ENCODE measurements at places on chromosomes 16 and 17.

DNA sequence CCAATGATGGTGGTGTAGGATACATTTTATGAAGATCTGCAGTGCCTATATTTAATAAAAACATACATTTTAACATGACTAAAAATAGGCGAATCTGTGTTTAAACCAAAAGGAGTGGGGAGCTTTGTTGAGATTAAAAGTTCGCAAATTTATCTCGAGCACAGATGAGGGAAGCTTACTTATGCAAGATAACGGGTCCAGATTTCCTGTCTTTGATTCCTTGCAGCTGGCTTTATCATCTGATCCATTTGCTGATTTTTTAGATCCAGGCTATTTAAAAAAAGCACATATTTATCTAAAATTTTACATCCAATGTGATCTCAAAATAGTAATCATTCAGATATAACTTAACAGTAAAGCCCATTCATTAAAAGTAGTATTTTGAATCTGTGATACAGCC, 57.0 kb upstream of the INTS2 start:
- no peak for DNase-seq

DNA sequence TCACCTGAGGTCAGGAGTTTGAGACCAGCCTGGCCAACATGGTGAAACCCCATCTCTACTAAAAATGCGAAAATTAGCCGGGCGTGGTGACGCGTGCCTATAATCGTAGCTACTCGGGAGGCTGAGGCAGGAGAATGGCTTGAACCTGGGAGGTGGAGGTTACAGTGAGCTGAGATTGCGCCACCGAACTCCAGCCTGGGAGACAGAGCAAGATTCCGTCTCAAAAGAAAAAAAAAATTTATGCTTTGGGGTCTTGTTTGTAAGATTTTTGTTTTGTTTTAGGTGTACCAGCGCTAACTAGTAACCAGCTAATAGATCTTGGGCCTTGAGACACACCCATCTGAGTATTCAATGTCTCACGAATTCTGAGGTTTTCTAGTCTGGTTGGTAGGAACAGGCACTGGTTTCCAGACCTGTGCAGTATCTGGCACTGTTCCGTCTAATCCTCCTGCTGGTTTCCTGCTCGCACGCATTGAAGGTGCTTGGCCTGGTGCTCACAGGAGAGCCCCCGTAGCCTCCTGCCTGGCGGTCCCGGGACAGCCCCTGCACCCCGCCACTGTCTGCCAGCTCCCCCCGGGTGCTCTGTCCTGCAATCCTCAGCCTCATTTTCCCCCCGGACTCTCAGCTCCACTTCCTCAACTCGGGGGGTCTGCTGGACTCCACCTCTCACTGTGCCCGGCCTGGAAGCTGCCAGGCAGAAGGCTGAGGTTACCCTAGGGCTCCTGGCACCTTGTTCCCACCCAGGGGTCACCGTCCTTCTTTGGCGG, 10.6 kb upstream of the DUS1L start:
- DNase-seq = no peak

GRCh38 chr16:24087891-24088410, 168.2 kb upstream of the CACNG3 start:
- no peak for DNase-seq

GRCh38 chr16:2204416-2205103, 694 bp upstream of the MLST8 start:
- no peak for DNase-seq

DNA sequence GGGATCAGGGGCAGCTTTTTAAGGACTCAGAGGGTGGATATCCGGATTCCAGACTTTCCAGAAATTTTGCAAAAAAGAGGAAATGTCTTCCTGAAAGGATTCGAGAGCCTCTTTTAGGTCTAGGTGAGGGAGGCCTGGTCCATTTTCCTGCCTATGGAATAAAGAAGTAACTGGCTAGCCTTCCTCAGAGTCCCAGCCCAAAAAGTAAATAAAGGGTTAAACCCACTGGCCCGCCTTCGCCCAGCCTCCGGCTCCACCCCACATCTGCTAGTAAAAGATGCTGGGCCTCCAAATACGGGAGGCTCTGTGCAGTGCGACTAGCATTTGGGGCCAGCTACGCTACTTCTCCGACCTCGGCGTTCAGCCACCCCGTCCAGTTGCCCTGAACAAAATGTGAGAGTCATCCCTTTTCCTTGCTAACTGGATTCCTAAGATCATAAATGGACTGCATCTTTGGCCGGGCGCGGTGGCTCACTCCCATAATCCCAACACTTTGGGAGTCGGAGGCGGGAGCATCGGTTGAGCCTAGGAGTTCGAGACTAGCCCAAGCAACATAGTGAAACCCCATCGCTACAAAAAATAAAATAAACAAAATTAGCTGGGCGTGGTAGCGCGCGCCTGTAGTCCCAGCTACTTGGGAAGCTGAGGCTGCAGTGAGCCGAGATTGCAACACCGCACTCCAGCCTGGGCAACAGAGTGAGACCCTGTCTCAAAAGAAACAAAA, 824 bp upstream of the MPP2 start:
- no peak for DNase-seq

- DNase-seq = no peak
Observed at GRCh38 chr17:38724337-38724988, 5.7 kb upstream of the CISD3 start.

DNA sequence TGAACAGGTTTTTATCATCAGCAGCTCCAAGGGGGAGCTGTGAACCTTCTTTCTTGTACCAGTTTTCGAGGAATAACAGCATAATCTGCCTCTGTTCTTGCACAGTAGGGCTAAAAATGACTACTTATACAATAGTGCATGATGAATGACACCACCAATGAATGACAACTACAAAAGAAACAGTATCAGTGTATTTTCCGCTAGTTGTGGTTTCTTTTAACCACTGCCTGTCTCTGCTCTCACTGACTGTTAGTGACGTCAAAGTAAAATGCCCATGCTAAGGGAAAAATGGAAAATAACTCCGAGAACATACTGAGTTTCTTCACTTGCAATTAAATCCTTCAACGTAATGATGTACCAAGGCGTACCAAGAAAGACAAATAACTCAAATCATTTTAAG, 294.9 kb downstream of the MAP2K6 start:
- no peak for DNase-seq

DNA sequence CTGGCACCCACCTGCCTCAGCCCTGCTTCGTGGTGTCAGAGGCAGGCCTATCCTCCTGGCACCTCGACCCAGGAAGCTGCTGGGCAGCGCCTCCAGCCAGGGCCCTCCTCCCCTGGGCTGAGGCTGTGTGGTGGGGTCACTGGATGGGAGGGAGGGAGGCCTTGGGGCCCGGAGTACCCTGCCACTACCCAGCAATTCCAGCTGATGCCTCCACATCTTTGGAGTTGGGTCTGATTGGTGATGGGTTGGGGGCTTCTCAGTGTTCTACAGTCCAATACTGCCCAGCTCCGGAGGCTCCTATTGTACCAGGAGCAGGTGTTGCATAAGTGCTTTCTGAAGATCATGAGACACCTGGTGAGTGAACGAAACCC, 48.0 kb downstream of the USP22 start:
- no peak for DNase-seq

- no peak for DNase-seq
Observed at GRCh38 chr17:29133121-29133713, 47.0 kb downstream of the MYO18A start.

DNA sequence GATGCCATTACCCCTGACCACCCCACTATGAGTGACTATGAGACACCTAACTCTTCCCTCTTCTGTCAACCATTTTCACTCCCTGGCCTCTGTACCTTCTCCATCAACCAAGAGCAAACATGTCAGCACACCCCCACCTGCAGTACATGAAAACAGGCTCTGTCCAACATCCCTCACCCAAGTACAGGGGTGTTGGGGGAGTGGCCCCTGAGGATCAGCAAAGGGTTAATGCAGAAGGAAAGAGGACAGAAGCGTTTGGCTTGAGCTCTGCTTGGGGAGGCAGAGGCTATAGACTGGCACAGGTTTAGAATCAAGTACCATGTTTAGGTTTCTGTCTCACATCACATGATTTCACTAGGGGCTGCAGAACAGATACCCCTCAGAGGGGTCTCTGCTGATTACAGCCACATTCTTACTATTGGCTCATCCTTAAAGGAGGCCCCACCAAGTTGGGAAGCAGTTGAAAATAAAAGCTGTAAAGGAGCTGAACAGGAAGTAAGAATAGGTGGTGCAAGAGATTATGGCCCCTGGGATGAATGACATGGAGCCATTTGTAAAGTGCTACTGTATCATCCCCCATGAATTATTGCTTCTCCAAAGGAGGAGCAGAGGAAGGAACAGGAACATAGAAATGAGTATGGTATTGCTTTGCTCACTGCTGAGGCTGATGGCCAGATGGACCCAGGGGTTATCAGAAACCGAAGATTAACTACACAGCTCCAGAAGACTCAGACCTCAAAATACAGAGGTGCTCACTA, 2.4 kb upstream of the PSMC3IP start:
- no peak for DNase-seq

DNA sequence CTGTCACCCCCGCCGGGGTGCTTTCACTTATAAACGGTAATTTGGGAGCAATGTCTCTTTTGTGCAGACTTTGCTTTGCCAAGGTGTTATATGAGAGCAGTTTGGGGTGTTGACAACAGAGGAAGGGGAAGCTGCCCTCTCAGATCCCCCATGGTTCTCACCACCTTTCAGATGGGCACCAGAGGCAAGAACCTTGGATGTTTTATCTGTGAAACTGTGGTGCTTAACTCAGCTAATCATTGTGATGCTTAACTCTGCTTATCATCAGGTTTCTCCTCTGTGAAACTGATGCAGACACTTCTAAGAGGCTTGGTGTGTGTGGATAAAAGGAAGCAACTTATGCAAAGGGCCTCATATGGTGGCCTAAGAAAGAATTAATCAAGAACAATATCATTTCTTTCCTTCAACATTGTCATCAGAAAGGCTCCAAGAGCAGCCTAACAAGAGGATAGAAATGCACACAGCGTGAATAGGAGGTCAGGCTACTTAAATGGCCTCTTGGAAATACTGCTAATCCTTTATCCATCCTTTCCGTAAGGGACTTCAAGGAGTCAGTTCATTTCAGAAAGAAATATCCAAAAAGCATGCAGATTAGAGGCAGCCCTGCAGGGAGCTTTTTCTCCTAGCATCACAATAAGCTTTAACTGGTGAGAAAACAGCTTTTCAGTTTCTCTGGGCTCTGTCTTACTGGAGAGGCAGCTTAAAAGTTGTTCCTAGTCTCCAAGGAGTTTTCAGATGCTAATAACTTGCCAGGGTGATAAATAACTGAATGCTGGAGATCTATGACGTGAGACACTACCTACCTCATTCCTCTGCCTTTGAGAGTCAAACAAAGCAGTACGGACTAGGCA, 55.1 kb upstream of the CLEC3A start:
- no peak for DNase-seq

- no peak for DNase-seq
Observed at GRCh38 chr17:21288571-21289017, 4.1 kb downstream of the MAP2K3 start.

GRCh38 chr17:28983286-28984230, 22.3 kb downstream of the SEZ6 start:
- no peak for DNase-seq

- DNase-seq = no peak
Observed at GRCh38 chr17:62703261-62703775, 75.8 kb downstream of the MRC2 start.

DNA sequence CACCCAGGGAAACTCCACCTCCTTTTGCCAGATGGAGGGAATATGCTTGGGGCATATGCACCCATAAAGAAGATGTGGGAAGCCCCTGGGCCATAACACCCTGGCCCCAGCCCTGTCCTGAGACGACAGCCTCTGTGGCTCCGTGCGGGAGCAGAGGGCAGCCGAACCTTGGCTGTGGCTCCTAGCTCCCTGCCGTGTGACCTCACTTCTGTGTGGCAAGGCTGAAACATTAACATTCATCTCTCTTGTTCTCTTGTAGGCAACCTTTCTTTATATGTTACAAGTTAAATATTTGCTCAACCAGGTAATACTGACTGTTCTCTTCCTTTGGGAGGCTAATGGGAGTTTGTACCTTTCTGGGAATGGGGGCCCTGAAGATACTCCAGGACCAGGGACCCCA, 17.5 kb downstream of the SLC47A1 start:
- no peak for DNase-seq

DNA sequence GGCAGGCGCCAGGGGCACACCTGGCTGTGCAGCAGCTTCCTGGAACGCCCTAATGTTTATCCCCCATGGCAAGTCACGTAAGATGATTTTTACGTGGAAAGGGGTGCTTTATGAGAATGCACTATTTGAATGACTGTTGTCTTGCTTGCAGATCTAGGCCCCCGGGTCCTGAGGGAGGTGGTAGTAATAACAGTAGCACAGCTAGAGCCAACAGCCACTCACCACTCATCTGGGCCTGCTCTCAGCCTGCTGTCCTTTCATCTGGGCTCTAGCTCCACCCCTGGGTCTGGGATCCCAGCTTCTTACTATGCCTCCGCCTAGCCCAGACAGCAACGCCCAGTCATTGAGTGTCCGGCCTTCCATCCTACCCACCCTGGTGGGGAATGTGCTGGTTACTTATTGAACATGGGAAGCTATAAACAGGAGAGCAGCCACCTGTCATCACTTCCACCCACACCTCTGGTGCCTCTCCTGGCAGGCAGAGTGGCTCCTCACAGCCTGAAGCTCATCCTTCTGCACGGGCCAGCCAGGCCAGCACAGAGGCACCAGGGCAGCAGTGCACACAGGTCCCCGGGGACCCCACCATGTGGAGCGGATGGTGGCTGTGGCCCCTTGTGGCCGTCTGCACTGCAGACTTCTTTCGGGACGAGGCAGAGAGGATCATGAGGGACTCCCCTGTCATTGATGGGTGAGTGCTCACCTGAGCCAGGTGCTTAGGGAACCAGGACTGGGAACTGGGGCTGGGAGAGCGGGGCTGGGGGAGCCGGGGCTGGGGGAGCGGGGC, 16.6 kb downstream of the DPEP1 start:
- no peak for DNase-seq

- no peak for DNase-seq
Observed at GRCh38 chr17:64648234-64648633, 13.9 kb downstream of the SMURF2 start.

GRCh38 chr16:68659412-68660358, 14.6 kb downstream of the CDH3 start:
- DNase-seq = no peak

- DNase-seq = no peak
Observed at GRCh38 chr16:14186007-14186794, 115.1 kb downstream of the MRTFB start.

- DNase-seq = no peak
Observed at GRCh38 chr17:38687286-38687685, 12.5 kb upstream of the EPOP start.

DNA sequence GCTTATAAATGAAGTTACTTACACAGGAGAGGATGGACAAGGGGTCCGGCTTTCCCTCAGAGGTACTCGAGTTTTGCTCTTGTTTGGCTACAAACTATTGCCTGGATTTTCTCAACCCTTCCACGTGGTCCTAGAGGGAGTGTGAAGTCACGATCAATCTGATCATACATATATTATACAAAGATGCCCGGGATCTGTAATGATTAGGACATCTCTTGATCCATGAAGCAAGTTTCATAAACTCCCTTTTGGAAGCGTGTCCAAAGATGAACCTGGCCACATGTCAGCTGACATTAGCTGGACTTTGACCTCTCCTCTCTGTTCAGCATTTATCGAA, 2.3 kb upstream of the CDH11 start:
- DNase-seq = no peak

DNA sequence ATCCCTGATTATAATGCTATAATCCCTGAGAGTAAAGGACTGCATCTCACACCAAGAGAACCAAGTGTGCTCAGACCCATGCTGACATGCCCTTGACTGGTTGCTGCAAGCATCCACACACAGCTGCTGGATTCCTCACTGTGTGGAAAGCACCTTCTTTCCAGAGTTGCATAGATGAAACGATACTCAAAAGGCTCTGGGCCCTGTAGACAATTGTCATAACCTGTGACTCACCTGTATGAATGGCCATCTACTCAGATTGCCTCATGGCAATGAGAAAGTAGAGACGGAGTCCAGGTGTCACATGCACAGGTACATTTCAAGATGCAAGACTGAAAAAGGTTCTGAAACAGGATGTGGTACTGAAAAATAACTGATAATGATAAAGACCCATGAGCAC, 58.1 kb downstream of the MPHOSPH6 start:
- no peak for DNase-seq

All from GM12864 (cell line).